NCI-H524 treated with DMSO at 0.1 percent for 48 hours (cell line): ENCODE measurements at places on chromosomes 11 and 22.

- DNase-seq: no peak
Observed at GRCh38 chr11:472272-472671, 22.2 kb downstream of the PTDSS2 start.

DNA sequence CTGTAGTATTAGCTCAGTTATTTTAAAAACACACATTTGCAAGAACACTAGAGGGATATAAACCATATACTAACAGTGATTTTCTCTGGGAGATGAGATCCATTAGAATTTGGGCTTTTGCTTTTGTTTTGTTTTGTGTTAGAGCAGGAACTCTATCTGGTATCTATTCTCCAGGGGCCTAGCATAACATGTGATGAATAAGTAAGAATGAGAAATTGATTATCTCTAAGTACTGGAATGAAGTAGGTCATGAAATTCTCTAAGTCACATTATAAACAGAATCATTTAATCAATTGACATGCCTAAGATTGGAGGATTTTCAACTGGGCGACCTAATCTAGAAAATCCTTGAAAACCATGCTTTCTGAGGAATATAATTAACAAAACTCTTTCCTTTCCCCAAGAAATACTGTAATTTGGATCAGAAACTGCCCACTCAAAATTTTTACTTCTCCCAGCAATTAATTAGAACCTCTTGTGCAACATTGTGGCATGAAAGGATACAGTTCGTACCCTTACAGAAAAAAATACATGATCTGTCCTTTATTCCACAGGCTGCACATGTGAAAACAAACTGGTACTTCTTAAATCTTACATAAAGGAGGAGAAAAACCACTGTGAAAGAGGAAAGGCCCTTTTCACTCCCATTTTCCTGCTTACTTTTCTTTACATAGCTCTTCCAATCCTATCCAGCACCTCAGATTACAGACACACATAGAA is 93.5 kb downstream of the MRTFA start:
- no peak for DNase-seq

- DNase-seq: no peak
Observed at GRCh38 chr11:8793114-8793777, 110.7 kb downstream of the RPL27A start.

GRCh38 chr11:34348919-34349318 is 8.9 kb downstream of the ABTB2 start:
- no peak for DNase-seq

DNA sequence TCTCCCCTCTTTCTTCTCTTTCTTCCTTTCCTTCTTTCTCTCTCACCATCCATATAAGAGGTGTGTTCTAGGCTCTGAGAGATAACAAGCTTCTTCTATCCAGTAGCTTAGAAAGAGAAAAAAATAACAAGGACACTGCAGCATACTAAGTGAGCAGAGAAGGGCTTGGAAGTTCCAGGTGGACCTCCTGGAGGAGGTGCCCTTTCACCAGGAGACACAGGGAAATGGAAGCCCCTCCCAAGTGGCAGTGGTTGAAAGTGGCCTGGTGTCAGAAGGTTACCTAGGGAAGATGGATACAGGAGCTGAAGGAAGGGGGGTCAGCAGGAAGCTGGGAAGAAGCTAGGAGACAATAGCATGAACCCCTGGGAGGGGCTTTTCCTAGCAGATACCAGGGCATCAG is 5.5 kb downstream of the DCHS1 start:
- DNase-seq: no peak

DNA sequence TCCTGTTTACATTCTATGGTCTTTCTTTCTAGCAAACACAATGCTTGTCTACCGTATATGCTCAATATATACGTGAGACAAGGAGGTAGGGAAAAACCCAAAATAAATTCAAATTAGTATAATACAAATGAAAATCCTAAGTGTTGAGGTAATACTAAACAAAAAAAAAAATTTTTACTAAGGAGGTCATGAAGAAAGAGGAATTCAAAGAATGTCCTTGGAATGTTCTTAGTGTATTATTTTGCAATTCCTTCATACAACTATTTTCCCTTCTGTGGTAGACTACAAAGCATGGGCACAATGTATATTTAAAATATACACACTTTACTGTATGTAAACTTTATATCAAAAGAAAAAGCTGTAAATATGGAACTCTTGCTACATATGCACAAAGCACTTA is 36.4 kb downstream of the PIK3C2A start:
- DNase-seq: no peak

- DNase-seq: no peak
Observed at GRCh38 chr11:111225881-111226280, 19.6 kb upstream of the POU2AF2 start.

- DNase-seq: no peak
Observed at GRCh38 chr11:122963961-122964360, 17.7 kb downstream of the BSX start.

DNA sequence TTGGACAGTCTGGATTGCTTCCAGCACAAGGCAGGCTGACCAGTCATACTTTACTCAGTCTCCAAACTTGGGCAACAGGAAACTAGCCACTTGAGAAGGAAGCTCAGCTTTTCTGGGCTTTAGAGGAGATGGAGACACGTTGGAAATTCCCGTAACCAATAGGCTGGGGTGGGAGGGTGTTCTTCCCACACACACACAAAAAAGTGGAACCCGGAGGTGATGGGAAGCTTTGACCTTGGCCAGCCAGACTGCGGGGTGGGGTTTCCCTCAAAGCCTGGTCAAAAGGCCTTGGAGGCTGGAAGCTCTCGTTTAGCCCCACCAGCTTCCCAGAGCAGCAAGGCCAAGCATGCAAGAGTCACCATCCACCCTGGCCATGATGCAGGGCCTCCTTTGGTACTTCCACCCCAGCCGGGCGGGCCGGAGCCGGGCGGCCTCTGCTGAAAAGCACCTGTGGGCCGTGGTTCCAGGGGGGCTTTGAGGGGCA is 126.2 kb downstream of the BCR start:
- no peak for DNase-seq

- DNase-seq: no peak
Observed at GRCh38 chr11:2891326-2892214, 6.0 kb upstream of the CDKN1C start.

GRCh38 chr11:79227767-79228755 is 212.8 kb downstream of the TENM4 start:
- DNase-seq: no peak

GRCh38 chr22:27844656-27845591 is 43.4 kb upstream of the MN1 start:
- no peak for DNase-seq

DNA sequence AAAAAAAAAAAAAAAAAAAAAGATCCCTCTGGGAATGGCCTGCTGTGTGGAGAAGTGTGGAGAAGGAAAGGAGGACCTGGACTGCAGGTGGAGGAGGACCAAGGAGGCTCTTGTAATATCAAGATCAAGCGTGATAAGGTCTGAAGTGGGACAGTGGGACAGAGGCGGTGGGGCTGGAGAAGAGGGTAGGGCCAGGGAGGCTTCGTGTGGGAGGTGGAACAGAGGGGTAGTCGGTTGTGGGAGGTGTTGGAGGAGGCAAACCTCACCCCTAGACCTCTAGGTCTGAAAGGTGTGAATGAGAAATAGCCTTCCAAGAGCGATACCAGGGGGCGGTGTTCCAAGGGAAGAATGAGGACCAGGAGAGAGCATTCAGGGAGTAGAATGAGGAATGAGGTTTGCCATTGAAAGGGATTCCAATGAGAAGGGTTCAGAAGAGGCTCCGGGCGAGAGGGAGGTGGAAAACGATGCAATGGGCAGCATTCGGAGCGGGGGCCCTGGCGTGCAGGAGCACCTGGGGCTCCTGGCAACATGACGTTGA is 44.2 kb downstream of the MCHR1 start:
- DNase-seq: no peak

DNA sequence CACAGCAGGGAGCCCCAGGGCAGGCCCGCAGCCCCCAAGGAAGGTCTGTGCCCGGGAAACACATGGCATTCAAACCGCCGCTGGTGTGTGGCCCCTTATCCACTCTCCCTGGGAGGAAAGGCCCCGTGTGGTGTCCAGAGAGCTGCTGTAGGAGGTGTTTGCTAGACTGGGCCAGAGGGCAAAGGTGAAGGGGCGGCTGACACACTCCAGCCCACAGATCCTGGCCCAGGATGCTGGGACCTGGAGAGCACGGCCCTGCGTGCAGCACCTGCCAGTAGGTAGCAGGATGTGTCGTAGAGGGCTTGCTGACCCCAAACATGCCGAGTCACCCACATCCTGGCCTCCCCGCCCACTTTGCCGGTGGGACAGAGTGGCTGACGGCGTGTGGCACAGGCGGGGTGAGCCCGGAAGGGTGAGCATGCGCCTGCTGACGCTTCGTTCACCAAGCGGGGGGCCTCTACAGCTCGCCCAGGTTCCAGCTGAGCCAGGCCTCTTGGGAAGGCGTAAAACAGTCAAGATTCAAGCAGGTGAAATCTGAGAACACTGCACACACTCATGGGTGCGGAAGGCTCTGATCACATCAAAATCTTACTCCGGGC is 11.0 kb downstream of the OSBPL5 start:
- peak; percentile 27 for DNase-seq

DNA sequence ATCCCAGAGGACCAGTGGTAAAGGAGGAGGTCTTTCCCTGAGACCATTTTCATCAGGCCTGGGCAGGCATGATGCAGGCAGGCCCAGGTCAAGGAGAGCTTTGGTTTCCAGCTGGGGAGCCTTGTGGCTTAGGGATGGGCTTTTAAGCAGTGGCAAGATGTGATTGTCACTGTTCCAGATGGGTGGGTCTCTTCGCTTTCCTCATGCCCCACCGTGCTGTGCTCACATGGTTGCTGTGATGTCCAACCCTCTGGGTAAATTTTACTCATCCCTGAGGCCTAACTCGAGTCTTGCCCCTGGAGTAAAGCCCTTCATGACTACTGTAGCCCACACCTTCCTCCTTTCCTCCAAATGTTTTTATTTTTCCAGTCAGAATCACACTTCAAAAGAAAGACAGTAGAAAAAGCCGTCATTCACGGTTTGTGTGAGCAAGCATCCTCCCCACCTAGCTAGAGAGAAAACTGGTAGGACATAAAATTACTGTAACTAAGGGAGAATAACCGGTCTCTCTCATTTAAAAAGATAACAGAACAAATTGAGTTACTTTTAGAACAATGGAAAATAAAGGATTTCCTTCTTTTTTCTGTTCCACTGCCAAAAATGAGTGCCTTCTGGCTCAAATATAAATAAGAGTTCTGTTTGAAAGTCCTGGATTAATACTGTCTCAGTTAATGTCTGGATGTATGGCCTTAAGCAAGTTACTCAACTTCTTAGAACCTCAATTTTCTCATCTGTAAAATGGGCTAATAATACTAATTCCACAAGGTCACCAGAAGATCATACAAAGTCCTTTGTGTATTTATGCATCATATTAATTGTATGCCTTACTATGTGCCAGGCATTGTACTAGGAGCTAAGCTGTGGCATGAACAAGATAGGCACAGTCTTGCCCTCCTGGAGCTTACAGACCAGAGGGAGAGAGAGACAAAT is 84.9 kb downstream of the ME3 start:
- DNase-seq: no peak

DNA sequence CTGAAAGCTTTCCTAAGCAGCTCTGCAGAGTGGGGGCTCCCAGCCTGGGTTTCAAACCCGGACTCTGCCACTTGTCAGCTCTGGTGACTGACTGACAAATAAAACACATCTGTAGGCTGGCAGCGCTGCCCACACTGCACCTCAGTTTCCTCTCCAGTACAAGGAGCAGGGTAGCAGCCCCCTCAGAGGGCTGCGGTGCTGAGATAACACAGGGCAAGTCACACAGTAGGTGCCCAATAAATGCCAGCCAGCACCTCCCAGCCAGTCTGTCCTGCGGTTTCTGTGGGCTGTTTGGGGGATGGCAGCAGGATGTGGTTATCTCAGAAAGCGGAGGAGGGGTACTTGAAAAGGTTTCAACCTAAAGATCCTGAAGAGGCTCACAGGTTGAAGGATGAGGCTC is 1.5 kb downstream of the SYT12 start:
- no peak for DNase-seq

GRCh38 chr22:22425356-22425755 is 83.2 kb downstream of the ZNF280B start:
- no peak for DNase-seq

DNA sequence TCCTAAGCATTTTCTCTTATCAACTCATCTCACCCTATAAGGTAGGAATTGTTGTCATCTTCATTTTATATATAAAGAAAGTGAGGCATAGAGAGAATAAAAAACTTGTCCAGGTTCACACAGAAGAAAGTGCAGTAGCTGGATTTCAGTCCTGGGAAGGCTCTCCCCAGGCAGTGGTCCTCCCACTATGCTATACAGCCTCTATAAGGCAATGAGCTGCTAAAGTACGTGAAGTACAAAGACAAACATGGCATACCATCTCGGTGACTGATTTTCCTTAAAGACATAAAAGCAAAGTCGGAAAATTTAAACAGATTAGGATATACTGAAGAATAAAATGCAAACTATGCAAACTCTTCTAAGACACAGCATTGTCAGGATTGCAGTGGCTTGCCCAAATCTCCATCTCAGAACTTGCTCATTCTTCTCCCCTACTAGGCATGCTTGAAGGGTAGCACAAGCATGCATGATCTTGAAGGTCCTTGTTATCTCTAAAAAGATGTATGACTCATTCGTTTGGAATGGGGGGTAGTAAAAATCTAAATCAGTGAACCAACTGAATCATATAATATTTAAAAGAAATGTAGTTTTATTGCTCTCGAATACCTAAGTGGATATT is 97.8 kb upstream of the CSNK2A3 start:
- DNase-seq: no peak

GRCh38 chr22:38125038-38125610 is 14.6 kb upstream of the BAIAP2L2 start:
- no peak for DNase-seq

DNA sequence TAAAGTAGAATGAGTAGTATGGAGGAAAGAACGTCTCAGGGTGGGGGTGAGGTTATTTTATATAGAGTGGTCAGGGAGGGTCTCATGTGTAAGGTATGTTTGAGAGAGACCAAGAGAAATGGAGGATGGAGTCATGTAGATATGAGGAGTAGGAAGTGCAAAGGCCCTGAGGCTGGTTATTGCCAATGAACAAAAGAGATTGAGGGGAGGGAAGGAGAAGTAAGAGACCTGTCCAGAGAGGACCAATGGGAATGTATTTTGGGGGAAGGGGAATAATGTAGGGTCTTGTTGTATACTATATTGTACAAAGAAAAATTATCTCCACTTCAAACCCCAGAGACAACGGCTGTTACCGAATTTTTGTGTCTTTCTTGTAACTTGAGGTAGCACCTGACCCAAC is 9.8 kb downstream of the CTNND1 start:
- no peak for DNase-seq

GRCh38 chr11:124481365-124482323 is 36.1 kb upstream of the OR8B8 start:
- no peak for DNase-seq

GRCh38 chr11:57751676-57752253 is at the start of gene BTBD18:
Gene BTBD18 (minus strand): TSS chr11:57751819. CDS start chr11:57751188, 631 bp downstream.
- DNase-seq: no peak

- DNase-seq: no peak
Observed at GRCh38 chr11:7538466-7539454, 25.0 kb downstream of the PPFIBP2 start.

- no peak for DNase-seq
Observed at GRCh38 chr22:45484742-45485141, 17.9 kb upstream of the FBLN1 start.

GRCh38 chr11:120645639-120646038 is 134.1 kb downstream of the GRIK4 start:
- peak; percentile 79 for DNase-seq
